Posterior vena cava (tissue), 2 donors: ENCODE measurements at places on chromosomes 7 and 10. TPM values are rescaled to one million over a fixed set of nuclear protein-coding genes. Genes with fewer than 3 reads are reported as not detected.

Gene PVRIG
- 0.67 TPM for total RNA-seq

Gene EIF4EBP2
- total RNA-seq, result 50.1 TPM

Gene ITIH2
- total RNA-seq, result not detected

Gene ADCYAP1R1
- 4.3 TPM for total RNA-seq

Gene TRIM74
- not detected for total RNA-seq

Gene HOXA5
- total RNA-seq, result 17.6 TPM

Gene DOCK1
- total RNA-seq, result 50.8 TPM

Gene CALY
- total RNA-seq, result not detected

Gene ACHE
- 9.4 TPM for total RNA-seq

Gene MLLT10
- total RNA-seq, result 31.5 TPM

Gene GOLGA7B
- total RNA-seq, result 0.19 TPM

Gene LIPK
- not detected for total RNA-seq

Gene ADCY1
- total RNA-seq, result 13.7 TPM

Gene IKZF1
- 11.9 TPM for total RNA-seq

Gene CCL24
- total RNA-seq, result not detected

Gene GRID2IP
- total RNA-seq, result not detected

Gene FFAR4
- 0.56 TPM for total RNA-seq

Gene TET1
- total RNA-seq, result 4.3 TPM

Gene JAKMIP3
- 0.60 TPM for total RNA-seq

GRCh38 chr10:69316313-69317059 lies 38.2 kb downstream of the HK1 start:
- DNase-seq, result no peak

- DNase-seq, result no peak
Measured at GRCh38 chr7:77644774-77645173, 51.5 kb upstream of the RSBN1L start.

GRCh38 chr7:140327261-140327661 lies 71.1 kb downstream of the SLC37A3 start:
- DNase-seq, result no peak

- no peak for DNase-seq
Measured at GRCh38 chr10:13915710-13916109, 328.9 kb downstream of the PRPF18 start.

- no peak for DNase-seq
Measured at GRCh38 chr7:47624689-47625088, 42.8 kb upstream of the TNS3 start.

- no peak for DNase-seq
Measured at GRCh38 chr7:108455551-108455997, 662 bp downstream of the NRCAM start.

- DNase-seq, result no peak
Measured at GRCh38 chr7:141649137-141649864, 52.7 kb downstream of the DENND11 start.

DNA sequence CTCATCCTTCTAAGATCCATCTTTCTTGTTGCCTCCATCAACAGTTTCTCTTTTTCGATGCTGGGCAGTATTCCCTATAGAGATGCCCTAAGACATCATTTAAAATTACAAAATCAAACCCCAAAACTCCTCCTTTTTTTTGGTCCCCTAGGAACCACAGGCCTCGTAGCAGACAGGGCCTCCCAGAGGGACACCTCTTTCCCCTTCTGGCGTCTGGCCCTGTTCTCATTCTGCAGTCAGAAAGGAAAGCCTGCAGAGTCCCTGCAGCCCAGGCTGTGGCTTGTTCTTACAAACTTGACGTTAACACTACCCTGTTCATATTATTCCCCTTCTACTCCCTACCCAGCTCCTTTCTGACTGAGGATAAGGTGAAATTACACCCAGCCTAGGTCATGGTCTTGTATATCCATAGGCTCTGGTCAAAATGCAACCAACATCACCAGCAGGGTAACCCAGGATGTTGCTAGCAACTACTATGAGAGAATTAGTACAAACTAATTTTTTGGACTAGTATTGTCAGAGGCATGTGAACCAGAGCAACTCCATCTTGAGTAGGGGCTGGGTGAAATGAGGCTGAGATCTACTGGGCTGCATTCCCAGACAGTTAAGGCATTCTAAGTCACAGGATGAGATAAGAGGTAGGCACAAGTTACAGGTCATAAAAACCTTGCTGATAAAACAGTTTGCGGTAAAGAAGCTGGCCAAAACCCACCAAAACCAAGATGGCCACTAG lies 3.5 kb upstream of the EPHA1 start:
- no peak for DNase-seq

DNA sequence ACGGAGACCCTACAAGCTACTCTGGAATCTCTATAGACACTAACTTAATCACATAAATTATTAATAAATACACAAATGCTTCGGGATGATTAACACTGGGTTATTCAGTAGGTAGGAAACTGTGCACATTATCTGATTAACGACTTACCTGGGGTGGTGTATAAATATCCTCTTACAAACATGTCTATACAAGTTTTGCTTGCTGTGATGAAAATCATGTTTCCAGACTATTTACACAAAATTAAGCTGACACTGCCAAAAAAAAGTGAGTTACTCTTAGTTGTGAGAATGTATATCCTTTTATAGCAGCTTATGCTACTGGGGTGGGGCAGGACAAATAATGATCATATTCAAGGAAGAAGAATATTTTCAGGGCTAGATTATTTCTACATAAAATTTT lies 314.6 kb downstream of the C7orf25 start:
- no peak for DNase-seq

DNA sequence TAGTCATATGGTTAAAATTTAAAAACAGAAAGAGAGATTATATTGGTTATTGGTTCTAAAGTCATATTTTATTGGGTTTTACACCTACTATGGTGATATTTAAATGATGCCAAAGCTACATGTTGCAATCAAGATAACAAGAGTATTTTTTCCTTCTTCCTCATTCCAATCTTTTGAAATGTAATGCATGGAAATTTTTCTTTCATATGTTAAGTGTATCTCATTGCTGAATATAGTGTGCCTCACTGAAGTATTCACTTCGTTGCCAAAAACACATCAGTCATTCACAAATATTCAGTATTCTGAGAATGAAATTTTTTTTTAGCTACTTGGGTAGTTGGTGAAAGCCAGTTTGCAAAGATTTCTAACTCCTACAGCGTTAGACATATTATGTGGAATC lies 19.5 kb downstream of the HDAC9 start:
- no peak for DNase-seq

DNA sequence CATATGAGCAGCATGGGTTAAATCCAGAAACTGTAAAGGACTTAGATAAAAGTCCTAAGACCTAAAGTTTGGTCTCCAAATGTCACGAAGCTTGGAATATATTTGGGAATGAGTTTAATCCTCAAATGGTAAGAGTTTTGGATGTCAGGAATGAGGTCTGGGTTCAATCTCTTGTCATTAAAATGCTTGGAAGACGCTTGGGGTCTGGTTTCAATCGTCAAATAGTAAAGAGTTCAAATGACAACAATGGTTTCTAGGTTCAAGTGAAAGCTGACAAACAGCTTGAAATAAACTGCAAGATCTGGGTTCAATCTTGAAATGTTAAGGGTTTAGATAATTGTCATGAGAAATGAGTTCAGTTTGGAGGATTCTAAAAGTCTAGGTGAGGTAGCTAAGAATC lies 385.5 kb upstream of the HPS1 start:
- no peak for DNase-seq

- no peak for DNase-seq
Measured at GRCh38 chr7:148587076-148587475, 3.5 kb upstream of the C7orf33 start.

DNA sequence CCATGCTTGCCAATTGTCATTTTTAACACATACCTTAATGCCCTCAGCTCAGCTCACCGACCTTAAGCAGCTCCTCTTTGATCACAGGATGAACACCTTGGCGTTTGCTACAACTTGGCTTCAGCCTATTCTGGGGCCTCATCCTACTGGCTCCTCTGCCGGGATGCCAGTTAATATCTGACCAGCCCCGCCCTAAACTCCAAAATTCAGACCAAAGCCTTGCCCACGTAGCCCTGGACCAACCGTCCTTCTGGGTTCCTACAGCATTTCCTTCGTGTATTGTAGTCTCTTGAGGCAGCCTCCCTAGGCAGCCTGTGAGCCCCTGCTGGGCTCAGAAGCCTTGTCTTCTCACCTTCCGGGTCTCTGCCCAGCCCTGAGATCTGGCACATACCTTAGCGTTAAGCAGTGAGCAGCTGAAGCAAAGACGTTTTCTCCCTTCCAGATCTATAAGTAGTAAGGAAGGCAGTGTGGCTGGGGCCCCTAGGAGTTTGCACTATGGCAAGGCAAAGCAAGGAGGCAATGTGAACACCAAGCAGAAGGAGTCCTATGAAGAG lies 836 bp downstream of the ENO4 start:
- DNase-seq, result no peak

- no peak for DNase-seq
Measured at GRCh38 chr10:26326851-26327250, 110.3 kb downstream of the GAD2 start.

DNA sequence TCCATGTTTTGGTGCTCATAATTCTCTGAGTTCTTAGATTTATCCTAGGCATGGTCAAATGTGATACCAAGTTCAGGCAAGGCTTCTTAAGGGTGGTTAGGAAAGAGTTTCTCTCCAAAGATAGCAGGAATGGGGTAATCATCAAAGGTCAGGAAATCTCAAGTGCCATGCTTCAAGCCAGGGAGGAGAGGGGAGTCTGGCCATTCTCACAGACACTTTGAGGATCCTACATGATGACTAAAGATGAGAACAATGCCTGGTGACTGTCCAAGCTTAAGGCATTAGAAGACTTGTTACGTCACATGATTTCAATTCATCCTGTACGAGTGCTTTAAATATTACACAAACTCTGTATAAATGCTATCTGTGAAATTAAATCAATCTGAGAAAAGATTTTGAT lies 59.4 kb downstream of the POM121L12 start:
- no peak for DNase-seq

- no peak for DNase-seq
Measured at GRCh38 chr10:73159038-73159648, 8.7 kb downstream of the ECD start.

GRCh38 chr10:98331885-98332284 lies 63.9 kb upstream of the LOXL4 start:
- DNase-seq, result no peak

DNA sequence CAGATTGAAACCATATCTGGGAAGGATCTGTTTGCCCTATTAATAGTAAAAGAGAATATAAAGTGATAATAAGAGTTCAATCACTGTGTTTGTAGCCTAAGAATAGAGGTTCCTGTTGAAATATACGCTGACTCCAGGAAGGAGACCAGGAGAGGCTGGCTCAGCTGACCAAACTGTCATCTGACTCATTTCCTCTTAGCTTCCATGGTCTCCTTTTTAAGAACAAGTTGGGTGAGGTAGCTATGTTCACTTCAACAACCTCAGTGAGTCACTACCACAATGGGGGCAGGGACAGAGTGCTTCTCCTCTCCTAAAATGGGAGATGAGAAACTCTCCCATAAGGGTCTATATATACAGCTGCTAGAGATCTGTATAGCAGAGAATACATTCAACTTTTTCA lies 543.3 kb downstream of the CALN1 start:
- DNase-seq, result no peak

DNA sequence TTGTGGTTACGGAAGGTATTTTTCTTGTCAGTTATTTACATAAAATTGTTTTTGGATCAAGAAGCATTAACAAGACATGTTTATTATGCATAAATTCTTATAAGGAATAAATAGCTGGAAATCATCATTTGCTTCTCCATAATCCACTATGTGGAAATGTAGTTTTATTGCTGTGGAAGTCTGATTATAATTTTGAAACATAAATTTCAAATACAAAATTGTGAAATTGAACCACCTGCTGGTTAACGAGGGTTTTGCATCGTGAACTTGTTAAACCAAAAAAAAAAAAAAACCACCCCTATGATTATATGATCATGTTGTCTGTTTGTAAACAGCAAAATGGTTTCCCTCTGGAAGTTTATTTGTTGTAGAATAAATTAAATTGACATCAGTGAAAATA lies 25.9 kb downstream of the ABRAXAS2 start:
- no peak for DNase-seq

DNA sequence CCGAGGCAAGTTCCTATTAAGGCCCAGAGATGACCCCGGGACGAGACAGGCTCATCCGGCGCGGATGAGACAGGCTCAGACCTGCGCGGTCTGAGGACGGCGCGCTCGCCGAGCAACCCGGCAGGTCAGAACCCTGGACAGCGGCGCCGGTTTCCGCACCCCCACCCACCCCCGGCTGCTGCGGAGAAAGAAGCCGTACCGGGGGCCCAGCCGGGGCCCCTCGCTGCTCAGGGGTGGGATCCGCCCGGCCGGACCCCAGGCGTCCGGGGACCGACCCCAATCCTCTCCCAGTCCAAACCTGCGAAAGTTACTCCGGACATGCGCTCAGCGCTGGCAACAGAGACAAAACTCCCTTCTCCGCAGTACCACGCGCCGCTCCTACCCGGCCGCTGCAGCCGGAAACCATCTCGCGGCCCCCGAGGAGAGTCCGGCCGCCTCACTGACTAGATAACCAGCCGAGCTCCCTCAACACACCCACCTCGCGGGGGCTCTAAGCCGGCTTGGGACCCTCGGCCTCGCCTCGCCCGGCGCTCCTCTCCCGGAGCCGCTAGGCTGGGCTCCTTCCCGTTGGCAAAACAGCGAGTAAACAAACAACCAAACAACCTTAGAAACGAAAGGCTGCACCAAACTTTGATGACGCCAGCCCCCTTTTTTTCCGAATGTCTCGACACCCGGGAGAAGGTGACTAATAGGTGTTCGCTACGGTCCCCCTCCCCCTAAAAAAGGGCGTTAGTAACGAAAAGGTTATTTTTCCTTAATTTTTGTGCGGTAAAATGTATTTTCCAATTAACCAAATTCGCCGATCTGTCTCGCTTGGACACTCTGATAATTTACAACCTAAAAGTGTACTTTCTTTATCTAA lies 2.3 kb upstream of the DRGX start:
- peak; percentile 87 for DNase-seq
